Non-pigmented ciliary epithelial cell (primary cell): ENCODE measurements at places on chromosomes 12 and 14.

GRCh38 chr12:100593490-100593889 is 20.0 kb downstream of the GAS2L3 start:
- no peak for DNase-seq

GRCh38 chr14:105446971-105447370 is 27.3 kb downstream of the MTA1 start:
- no peak for DNase-seq

DNA sequence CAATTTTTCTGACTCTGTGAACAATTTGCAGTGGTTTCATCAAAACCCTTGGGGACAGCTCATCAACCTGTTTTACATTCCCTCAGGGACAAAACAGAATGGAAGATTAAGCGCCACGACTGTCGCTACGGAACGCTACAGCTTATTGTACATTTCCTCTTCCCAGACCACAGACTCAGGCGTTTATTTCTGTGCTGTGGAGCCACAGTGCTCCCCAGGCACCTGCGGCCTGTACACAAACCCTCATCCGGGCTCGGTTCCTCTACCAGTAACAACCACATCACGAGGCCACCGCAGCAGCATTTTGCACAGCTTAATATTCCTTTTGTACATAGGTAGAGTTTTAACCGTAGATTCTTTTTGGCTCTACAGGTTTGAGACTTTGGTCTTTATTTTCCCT is 397.4 kb upstream of the OR4E1 start:
- DNase-seq = no peak

DNA sequence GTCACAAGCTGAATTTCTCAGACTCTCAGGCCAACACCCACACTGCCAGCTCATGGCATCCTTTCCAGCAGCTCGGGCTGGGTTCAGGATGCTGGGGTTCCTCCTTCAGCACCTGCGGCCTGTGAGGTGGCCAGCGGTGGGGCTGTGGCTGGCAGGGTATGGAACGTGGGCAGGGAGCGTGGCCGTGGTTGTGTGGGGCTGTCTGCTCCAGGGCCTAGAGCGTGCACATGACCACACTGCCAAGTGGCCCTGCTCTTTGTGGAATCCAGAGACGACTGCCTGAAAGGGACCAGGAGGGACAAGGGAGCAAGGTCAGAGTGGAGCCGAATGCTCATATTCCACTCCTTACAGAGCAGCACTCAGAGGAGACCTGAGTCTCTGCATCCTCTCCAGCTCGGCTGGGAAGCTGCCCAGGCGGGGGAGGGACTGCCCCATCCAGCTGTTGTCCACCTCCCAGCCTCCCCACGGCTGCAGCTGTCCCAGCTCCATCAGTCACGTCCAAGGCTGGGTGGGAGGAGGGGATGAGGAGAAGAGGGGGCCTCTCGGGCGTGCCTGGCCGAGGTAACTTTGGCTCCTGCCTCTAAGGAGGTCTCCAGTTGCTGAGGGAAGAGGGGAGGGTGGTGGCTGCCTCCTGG is 71.3 kb downstream of the TSPAN9 start:
- DNase-seq = no peak

- DNase-seq = no peak
Measured at GRCh38 chr12:953776-954175, 4.3 kb upstream of the RAD52 start.
